IMR-90 (cell line): ENCODE measurements at places on chromosomes 1 and 21. TPM values are rescaled to one million over a fixed set of nuclear protein-coding genes. Genes with fewer than 3 reads are reported as not detected.

Gene MATN1
- total RNA-seq = 0.56 TPM in 1 of 2 replicates, not detected in the other

Gene SV2A
- 15.4 and 16.4 TPM in 2 replicates for total RNA-seq

DNA sequence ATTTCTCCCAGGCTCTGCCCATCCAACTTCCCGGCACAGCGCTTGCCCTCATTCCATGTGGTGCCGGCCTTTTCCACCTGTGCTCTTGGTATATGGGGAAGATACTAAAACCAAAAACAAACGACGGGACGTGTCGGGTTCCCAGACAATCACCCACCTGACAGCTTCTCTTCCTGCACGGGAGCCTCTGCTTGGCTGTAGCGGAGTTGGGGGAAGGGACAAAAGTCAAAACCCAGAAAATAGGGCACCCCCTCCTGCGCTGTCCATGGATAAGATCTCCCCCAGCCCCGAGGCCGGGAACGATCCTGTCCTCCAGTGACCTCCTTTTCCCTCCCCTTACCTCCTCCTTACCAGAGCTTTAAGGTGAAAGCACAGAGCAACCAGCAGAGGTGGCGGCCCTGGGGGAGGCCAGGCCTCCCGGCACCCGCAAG is 640 bp downstream of the JTB start:
- DNase-seq = no peak

Gene SPSB1
- 15.0 and 16.7 TPM in 2 replicates for total RNA-seq

- DNase-seq = peak; percentile 59
Measured at GRCh38 chr1:53176452-53177208, 20.0 kb upstream of the CPT2 start.

Gene ZNF695
- total RNA-seq = 0.54 and 1.1 TPM in 2 replicates

DNA sequence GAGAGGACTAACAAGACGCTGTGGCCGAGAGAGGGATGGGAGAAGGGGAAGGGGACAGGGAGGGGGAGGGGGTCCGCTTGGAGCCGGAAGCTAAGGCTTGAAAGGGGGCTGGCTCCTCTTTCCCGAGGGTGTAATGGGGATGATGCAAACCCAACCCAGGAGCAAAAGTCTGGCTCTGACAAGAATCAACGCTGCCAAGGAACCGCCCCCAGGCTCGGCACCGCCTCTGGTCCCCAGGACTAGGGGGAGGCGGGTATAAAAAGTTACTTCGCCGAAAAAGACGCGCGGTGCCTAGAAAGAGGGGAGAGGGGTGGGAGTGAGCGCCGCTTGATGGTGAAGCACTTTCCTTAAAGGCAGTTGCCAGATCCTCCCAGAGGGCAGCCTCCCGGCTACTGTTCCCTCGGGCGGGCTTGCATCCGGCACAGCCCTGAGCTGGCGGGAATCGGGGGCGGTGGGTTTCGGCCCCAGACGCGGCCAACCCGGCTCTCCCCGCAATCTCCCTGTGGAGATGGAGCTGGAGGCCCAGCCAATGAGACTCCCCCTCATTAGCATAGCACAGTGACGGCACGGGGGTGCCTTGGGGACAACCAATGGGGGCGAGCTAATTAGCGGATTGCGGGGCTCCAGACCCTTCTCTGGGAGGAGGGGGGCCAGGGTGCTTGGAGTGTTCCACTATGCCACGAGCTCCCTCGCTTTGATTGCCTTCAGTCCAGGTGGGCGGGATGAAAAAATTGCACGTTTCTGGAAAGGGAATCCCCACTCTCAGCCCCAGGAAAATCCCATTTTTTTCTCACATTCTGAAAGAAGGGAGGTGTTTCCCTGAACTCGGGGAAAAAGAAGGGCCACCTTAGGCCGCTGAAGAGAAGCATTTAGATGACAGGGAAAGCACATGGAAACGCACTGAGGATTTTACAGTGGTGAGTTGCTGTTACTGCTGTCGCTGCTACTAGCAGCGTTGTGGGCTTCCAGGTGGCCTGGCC is at the start of gene KCNT2:
KCNT2 (minus strand) TSS at position 51 of the 980 bp plus-strand sequence. CDS start 131 bp downstream, outside the sequence.
- DNase-seq = peak; percentile 29

DNA sequence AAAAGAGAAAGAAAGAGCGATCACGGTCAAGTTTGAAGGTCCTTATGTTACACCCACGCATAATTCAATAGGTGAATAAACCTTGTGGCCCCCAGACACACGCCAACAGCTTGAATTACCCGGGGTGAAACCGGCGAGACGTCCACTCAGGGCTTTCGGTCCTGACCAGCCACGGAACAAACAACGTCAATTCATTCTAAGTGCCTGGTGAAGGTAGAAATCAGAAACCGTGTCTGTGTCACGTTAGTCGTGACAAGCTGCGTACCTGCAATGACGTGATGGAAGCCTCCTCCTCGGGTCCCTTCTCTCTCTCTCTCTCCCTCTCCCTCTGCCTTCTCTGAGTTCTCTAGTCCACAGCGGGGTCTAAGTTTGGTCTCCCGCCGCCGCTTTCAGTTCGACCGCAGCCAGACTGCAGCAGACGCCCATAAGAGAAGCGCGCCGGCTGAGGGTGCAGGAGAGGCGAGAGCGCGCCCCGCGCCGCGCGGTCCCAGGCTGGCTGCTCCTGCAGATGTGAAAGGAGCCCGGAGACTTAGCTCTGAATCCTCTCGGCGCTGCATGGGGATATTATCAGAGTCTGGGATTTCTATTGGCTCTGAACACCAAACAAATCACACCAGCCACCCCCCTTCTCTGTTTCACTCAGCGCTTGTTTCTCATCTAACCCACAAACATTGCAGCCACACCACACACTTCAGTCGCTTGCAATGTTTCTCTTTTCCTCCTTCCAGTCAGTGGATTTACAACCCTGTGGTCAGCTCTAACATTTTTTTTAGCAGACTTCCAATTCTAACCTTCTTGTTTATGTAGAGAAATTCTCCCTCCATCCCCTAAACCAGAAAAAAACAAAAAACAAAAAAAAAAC is at the start of gene GREM2:
GREM2 (minus strand) TSS at position 537 of the 862 bp plus-strand sequence. CDS start 118,680 bp downstream, outside the sequence.
- peak; percentile 95 for DNase-seq

Gene NR1I3
- total RNA-seq = not detected in 2 replicates

- DNase-seq = peak; percentile 67
Measured at GRCh38 chr1:36342426-36343185, 19.2 kb upstream of the EVA1B start.

- peak; percentile 44 for DNase-seq
Measured at GRCh38 chr21:45970674-45971615, 10.6 kb upstream of the COL6A1 start.

DNA sequence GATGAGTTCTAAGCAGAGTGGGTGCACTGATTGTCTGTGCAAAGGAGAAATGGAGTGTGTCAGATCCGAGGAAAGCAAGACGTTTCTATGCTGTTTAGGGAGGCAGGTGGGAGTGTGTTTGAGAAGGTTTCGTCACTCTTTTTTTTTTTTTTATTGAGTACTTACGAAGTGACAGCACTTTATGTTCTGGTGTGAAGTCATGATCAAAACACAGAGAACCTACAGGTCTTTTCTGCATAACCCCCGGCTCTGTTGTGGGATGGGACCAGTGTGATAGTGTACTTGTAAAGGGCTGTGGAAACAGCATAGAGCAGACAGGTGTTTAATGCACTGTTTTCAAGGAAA is 26.7 kb downstream of the MIA3 start:
- DNase-seq = no peak

Gene C1orf94
- not detected in 2 replicates for total RNA-seq
